ENCODE measurements at places on chromosomes 6 and 20. TPM values are rescaled to one million over a fixed set of nuclear protein-coding genes. Genes with fewer than 3 reads are reported as not detected.

PRDM13 gene
- total RNA-seq: not detected

GRCh38 chr6:95768539-95768938 lies 191.2 kb downstream of the MANEA start:
- no peak for DNase-seq

DNA sequence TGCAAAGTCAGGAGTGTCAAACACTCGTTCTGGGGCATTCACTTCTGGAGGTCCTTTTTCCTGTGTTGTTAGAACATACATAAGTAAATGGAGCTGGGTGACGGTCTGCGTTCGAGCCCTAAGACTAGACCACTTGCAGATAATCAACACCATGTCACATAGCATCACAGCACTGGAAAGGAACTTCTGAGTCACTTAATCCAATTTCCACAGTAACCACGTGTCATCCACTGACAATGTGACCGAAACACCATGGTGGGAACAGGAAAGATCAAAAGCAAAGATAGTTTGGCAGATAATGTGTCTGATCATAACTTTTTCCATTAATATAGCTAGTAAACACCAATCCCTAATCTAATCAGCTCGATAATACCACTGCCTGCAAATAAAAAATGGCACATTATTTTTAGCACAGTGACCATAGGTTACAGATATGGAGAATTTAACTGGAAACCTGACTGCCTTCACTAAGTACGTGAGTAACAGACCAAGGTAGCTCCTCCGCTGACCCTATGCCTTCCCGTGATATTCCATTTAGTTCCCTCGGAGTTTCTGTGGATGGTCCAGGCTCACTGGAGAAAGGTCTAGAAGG lies 34.8 kb downstream of the WRNIP1 start:
- DNase-seq: no peak

GRCh38 chr6:46757214-46757596 lies 10.5 kb downstream of the ANKRD66 start:
- no peak for DNase-seq

- no peak for DNase-seq
Measured at GRCh38 chr6:71246596-71246995, 42.0 kb upstream of the OGFRL1 start.

GRCh38 chr6:53294095-53294494 lies 54.7 kb downstream of the ELOVL5 start:
- no peak for DNase-seq

GRCh38 chr6:158803733-158804143 lies 15.4 kb downstream of the EZR start:
- no peak for DNase-seq

LINC00237 gene
- total RNA-seq: not detected

BPI gene
- total RNA-seq: not detected

STX11 gene
- total RNA-seq: 11.1 TPM

DNA sequence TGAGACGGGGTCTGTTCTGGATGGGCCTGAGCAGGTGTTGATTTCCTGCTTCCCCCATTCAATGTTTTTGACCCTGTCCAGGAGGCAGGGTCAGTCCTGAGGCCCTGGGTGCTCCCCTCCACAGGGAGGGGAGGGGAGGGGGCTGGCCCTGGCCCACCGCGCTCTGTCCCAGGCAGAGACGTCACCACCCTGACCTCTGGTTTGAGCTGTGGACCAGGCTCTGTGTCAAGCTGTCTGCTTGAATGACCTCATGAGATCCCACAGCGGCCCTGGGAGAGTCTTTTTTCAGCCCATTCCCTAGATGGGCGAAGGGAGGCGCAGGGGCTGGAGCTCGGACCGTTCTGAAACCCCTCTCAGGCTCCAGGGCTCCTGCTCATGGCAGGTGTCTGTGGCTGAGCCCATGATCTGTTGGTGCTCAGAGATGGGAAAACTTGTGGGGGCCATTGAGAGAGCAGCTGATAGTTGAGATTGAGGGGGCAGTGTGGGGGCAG lies 8.9 kb upstream of the LKAAEAR1 start:
- DNase-seq: no peak

SNX5 gene
- total RNA-seq: 45.0 TPM

HCK gene
- total RNA-seq: 7.0 TPM

DEFB124 gene
- total RNA-seq: not detected

DNA sequence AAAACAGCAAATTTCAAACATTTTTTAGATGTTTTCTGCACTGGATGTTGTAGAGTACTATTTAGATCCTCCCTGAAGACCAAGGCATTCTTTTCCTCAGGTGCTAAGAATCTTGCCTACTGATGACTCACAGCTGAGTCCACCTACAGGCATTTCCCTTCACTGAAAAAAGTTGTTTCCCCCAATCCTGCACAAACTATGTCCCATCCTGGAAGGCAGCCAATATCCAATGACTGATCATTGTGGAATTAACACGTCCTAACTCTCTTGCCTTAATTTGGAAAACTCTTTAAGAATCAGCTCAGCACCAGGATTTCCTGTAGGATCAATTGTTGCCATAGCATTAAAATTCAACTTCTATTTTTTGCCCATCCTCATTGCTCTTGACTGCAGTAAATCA lies 268.4 kb upstream of the IRAK1BP1 start:
- DNase-seq: no peak
